ENCODE measurements at places on chromosomes 5 and 9.

GRCh38 chr5:60811105-60811504, 33.0 kb downstream of the ELOVL7 start:
- H3K27me3 ChIP-seq: peaks cover 19% of the 10 kb centered on the region
- DNase-seq: no peak
- no peak overlapping the region for H3K4me3 ChIP-seq
- peaks cover 2% of the 10 kb centered on the region for H3K36me3 ChIP-seq
- H3K4me1 ChIP-seq: no peaks in the 10 kb centered on the region

GRCh38 chr9:85723215-85723614, 18.5 kb downstream of the AGTPBP1 start:
- peaks cover 42% of the 10 kb centered on the region for H3K36me3 ChIP-seq
- no peaks in the 10 kb centered on the region for H3K27me3 ChIP-seq
- peak; percentile 81 for DNase-seq
- no peak overlapping the region for H3K4me3 ChIP-seq
- peak overlapping the region; percentile 84 for H3K27ac ChIP-seq

- no peaks in the 10 kb centered on the region for H3K27me3 ChIP-seq
- no peaks in the 10 kb centered on the region for H3K4me1 ChIP-seq
- no peaks in the 10 kb centered on the region for H3K36me3 ChIP-seq
- H3K27ac ChIP-seq: no peak overlapping the region
- H3K4me3 ChIP-seq: no peak overlapping the region
These were observed 258.6 kb downstream of the TLE1 start for GRCh38 chr9:81430727-81431126.

- no peak for DNase-seq
- H3K27ac ChIP-seq: no peak overlapping the region
- no peak overlapping the region for H3K4me3 ChIP-seq
These were observed 211.6 kb upstream of the PANK3 start for GRCh38 chr5:168790671-168791250.

DNA sequence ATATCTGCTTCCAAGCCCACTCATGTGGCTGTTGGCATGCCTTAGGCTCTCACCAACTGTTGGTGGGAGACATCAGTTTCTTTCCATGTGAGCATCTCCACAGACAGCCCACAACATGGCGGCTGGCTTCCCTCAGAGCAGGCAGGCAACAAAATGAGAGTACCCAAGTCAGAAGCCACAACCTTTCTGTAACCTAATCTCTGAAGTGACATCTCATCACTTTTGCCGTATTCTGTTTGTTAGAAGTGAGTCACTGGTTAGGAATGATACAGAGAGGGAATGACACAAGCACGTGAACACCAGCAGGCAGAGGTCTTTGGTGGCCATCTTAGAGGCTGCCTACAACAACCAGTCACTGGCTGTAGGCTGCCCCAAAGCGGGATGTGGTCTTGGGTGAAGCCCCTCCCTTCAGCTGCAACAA, 88.6 kb upstream of the RASGRF2 start:
- no peak overlapping the region for H3K4me3 ChIP-seq
- H3K27me3 ChIP-seq: no peaks in the 10 kb centered on the region
- H3K4me1 ChIP-seq: peaks cover 6% of the 10 kb centered on the region
- DNase-seq: no peak
- H3K27ac ChIP-seq: no peak overlapping the region

DNA sequence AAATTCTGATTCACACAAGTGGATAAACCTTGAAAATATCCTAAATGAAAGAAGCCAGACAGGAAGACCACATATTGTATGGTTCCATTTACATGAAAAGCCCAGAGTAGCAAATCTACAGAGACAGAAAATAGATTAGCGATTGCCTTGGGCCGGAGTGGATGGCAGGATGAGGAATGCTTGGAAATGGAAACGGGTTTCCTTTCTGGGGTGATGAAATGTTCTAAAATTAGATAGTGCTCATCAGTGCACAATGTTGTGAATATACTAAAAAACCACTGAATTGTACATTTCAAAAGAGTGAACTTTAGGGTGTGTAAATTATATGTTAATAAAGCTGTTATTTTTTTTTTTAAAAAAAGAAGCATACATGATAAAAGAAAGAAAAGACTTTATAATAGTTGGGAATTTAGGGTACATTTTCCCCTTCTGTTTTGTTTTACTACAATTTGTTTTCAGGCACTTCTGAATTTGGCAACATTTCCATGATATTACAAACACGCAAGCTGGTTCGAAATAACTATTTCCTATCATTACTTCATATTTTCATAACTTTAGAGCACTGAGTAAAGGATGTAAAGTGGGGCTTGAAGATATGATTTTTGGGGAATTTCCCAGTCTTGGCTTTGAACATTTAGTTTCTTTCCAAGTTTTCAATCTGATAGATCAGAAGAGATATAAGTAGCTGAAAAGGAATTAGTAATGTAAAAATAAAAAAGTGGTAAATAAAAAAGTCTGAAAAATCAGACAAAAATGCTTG, 23.9 kb downstream of the SLC35A4 start:
- DNase-seq: no peak
- H3K4me1 ChIP-seq: peaks cover 5% of the 10 kb centered on the region
- peaks cover 9% of the 10 kb centered on the region for H3K27me3 ChIP-seq
- no peak overlapping the region for H3K27ac ChIP-seq
- no peaks in the 10 kb centered on the region for H3K36me3 ChIP-seq
- H3K4me3 ChIP-seq: no peak overlapping the region

- no peaks in the 10 kb centered on the region for H3K4me1 ChIP-seq
- no peaks in the 10 kb centered on the region for H3K27me3 ChIP-seq
- no peak overlapping the region for H3K4me3 ChIP-seq
- no peaks in the 10 kb centered on the region for H3K36me3 ChIP-seq
These were observed 84.3 kb downstream of the DNAH5 start for GRCh38 chr5:13860146-13860545.

DNA sequence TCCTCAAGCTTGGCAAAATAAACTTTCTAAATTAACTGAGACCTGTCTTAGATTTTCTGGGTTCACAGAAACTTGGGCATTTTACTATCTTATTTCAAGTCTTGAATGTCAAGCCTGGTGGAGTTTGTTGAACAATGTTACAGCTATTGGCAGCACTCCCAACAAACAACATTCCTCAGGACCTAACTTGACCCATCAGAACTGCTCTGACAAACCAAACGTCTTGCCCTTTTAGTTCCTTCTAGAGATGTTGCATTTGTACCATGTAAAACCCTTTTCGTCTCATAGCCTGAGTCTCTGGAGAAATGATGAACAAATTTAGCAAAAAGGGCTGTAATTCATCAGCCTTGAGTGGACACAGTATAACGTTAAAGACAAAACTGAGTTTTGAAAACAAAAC, 51.1 kb downstream of the GNA14 start:
- no peaks in the 10 kb centered on the region for H3K27me3 ChIP-seq
- H3K4me3 ChIP-seq: no peak overlapping the region
- no peaks in the 10 kb centered on the region for H3K36me3 ChIP-seq
- H3K27ac ChIP-seq: no peak overlapping the region

DNA sequence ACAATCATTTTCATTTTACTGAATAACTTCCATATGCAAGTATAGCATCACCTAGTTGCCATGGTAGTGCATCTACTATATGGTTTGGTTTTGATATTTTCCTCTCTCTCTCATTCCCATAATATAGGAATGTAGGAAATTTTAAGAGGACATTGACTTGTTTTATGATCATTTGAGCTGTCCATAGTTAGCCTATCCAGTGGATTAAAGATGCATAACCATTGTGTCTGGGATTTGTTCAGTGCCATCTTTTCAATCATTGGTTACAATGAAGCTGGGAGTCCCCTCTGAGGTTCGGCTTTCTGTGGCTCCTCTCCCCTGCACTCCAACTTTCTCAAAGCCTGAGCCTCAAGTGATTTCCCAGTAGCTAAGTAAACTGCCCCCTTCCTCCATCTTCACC, 458.5 kb downstream of the RAB3C start:
- peaks cover 26% of the 10 kb centered on the region for H3K36me3 ChIP-seq
- no peak for DNase-seq
- peak overlapping the region; percentile 22 for H3K27ac ChIP-seq
- H3K27me3 ChIP-seq: no peaks in the 10 kb centered on the region
- peaks cover 27% of the 10 kb centered on the region for H3K4me1 ChIP-seq

- no peaks in the 10 kb centered on the region for H3K36me3 ChIP-seq
- no peak for DNase-seq
- H3K4me1 ChIP-seq: no peaks in the 10 kb centered on the region
- H3K4me3 ChIP-seq: no peak overlapping the region
- no peak overlapping the region for H3K27ac ChIP-seq
These were observed 852.3 kb upstream of the DMAC1 start for GRCh38 chr9:8651846-8652215.

DNA sequence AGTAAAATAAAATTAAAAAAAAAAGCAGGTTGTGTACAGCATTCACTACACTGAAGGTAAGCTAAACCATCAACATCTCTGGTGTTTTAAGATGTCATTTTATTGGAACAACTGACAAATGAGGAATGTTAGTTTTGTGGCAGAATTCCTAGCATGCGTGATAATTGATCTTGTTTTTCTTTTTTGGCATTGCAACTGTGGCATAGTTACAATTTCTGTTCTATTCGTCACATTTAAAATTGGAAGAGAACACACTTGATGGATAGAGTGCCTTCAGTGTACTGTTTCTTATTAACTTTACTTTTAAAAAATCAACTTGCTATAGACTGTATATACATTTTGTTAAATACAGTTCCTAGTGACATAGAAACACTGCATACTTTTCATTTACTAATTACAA, 43.6 kb upstream of the TNFSF15 start:
- H3K27ac ChIP-seq: no peak overlapping the region
- no peaks in the 10 kb centered on the region for H3K36me3 ChIP-seq
- peaks cover 10% of the 10 kb centered on the region for H3K4me1 ChIP-seq
- no peak for DNase-seq
- H3K27me3 ChIP-seq: no peaks in the 10 kb centered on the region
- no peak overlapping the region for H3K4me3 ChIP-seq

- no peak for DNase-seq
- peaks cover 47% of the 10 kb centered on the region for H3K27me3 ChIP-seq
- H3K4me1 ChIP-seq: peaks cover 14% of the 10 kb centered on the region
- H3K4me3 ChIP-seq: no peak overlapping the region
- no peaks in the 10 kb centered on the region for H3K36me3 ChIP-seq
These were observed 6.5 kb downstream of the GLIS3 start for GRCh38 chr9:4293293-4293941.

GRCh38 chr5:2103940-2104339, 221.2 kb upstream of the IRX4 start:
- DNase-seq: no peak
- no peaks in the 10 kb centered on the region for H3K4me1 ChIP-seq
- H3K36me3 ChIP-seq: no peaks in the 10 kb centered on the region
- no peak overlapping the region for H3K27ac ChIP-seq

- no peaks in the 10 kb centered on the region for H3K4me1 ChIP-seq
- no peak within 1 kb of the TSS for H3K27ac ChIP-seq
- no peak within 1 kb of the TSS for H3K4me3 ChIP-seq
- no peak for DNase-seq
- H3K27me3 ChIP-seq: no peaks in the 10 kb centered on the region
These were observed at the start of gene RGS3 for GRCh38 chr9:113463418-113464285. RGS3 (plus strand) TSS chr9:113463727; CDS start chr9:113463803, 76 bp downstream.

DNA sequence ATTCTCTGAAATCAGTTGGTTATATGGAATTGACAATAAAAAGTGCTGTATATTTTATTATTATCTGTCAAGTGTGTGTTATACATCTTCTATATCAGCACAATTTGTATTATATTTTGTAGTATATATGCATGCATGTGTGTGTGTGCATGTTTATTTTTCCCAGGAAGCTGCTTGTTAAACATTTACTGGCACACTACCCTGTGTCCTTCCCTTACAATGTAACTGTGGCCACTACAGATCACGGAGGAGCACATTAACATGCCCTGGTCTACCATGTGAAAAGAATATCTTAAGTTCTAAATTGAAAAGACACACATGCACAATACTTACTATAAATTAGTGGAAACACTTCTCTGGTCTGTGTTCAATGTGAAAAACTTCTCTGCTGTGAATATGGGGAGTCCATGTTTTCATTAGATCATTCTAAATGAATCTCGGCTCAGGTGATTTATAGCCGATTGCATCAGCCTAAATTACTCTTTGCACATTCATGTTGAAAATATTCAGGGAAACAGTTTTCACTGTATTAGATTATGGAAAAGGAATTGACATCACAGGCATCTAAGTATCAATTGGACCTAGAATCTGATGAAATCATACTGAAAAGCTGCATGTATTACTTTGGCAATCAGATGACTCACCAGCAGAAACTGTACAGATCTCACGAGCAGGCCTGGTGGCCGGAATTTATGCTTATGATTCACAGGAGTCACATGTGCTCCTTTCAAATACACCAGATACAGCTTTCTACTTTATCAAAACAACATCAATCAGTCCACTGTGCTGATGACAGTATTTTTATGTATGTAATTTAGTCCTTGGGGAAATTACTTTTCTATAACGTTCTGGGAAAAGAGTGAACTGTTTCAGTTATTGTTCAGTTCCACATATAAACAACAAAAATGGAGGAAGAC, 39.4 kb downstream of the LURAP1L start:
- H3K27me3 ChIP-seq: no peaks in the 10 kb centered on the region
- H3K4me1 ChIP-seq: no peaks in the 10 kb centered on the region
- H3K36me3 ChIP-seq: no peaks in the 10 kb centered on the region
- no peak overlapping the region for H3K4me3 ChIP-seq

DNA sequence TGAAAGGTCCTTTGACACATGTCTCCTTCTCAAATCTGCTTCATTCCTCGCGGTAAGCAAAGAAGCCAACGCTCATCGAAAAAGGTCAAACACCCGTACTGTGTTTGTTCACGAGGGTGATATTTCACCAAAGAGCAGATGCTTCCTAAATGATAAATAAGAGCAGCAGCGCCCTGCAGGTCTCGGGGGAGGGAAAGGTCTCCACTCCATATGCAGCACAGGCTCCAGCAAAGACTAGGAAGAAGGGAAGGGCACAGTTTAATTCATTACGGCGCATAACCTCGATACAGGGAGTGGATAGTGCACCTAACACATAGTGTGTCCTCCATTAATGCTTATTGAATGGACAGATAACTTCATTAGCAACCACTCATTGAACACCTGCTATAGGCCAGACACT, 593.3 kb downstream of the CDK5RAP2 start:
- H3K4me3 ChIP-seq: no peak overlapping the region
- DNase-seq: no peak
- no peaks in the 10 kb centered on the region for H3K4me1 ChIP-seq
- H3K27ac ChIP-seq: no peak overlapping the region
- no peaks in the 10 kb centered on the region for H3K36me3 ChIP-seq

- no peak overlapping the region for H3K27ac ChIP-seq
- no peak for DNase-seq
- no peaks in the 10 kb centered on the region for H3K4me1 ChIP-seq
- H3K27me3 ChIP-seq: no peaks in the 10 kb centered on the region
- no peak overlapping the region for H3K4me3 ChIP-seq
- no peaks in the 10 kb centered on the region for H3K36me3 ChIP-seq
These were observed 379.4 kb upstream of the RORB start for GRCh38 chr9:74117731-74118130.

GRCh38 chr9:96512240-96512639, 62.3 kb downstream of the HABP4 start:
- peaks cover 4% of the 10 kb centered on the region for H3K4me1 ChIP-seq
- DNase-seq: no peak
- H3K4me3 ChIP-seq: no peak overlapping the region
- H3K27ac ChIP-seq: no peak overlapping the region
- H3K27me3 ChIP-seq: peaks cover 2% of the 10 kb centered on the region

All from activated CD4-positive, alpha-beta T cell treated with anti-CD3 and anti-CD28 coated beads, Interleukin-2, amount 10 ng/mL, durations not matched to agents 7 days and 5 days (primary cell).